Bronchial epithelial cell (primary cell): ENCODE measurements at places on chromosomes 1 and 21.

DNA sequence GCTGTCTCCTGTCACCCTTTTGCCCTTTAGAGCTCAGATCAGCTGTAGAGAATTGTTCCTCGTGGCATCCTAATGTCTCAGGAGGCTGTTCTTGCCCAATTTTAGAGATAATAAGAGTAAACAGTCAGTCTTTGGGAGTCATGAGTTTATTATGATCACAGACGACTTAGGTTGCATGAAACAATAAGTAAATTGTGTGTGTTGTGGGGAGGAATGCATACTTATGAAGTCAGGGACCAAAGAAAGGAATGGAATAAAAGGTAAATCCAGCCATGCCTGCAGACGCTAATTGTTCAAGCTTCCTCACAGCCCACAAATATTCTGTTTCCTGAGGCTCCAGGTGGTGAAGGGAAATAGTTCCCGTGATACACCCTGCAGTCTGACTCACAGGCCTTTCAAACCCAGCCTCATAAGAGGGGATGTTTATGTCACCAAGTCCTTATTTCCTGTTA, 897 bp downstream of the EPHX4 start:
- peak; percentile 82 for DNase-seq

DNA sequence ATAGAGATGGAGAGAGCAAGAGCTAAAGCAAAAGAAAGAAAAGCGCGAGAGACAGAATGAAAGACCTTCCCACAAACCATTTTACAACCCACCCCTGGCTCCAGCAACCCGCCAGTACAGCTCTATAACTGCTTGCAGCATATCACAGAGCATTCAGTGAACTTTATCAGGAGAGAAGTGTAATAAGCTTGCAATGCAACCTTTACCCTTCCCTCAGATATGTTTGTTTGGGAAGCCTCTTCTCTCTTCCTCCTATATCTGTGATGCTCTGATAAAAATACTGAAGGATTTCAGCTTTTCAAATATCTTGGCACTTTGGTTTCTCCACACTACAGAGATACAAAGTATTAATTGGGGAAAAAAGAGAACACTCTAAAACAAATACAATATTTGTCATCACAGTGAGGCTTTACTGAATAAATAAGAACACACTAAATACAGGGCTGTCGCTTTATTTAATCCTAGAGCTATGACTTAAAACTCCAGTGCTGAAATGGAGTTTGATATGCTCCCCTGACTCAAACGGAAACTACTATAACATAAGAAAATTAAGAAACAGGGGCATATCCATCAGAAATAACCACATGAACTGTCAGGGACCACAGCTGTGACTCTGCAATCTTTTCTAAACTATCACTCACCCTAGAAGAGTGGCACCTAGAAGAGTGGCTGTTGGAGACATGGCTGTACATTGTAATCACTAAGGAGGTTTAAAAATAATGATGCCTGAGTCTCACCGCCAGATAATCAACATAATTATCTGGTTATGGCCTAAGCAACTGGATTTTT, 6.7 kb downstream of the CRP start:
- DNase-seq, result no peak

GRCh38 chr1:207335695-207336363, 14.4 kb downstream of the CD55 start:
- peak; percentile 72 for DNase-seq

- peak; percentile 11 for DNase-seq
These were observed 19.1 kb downstream of the AGL start for GRCh38 chr1:99869304-99869703.

GRCh38 chr1:87887100-87887499, 558.4 kb downstream of the LMO4 start:
- DNase-seq, result no peak

GRCh38 chr1:155706139-155706538, 17.2 kb downstream of the DAP3 start:
- peak; percentile 55 for DNase-seq

DNA sequence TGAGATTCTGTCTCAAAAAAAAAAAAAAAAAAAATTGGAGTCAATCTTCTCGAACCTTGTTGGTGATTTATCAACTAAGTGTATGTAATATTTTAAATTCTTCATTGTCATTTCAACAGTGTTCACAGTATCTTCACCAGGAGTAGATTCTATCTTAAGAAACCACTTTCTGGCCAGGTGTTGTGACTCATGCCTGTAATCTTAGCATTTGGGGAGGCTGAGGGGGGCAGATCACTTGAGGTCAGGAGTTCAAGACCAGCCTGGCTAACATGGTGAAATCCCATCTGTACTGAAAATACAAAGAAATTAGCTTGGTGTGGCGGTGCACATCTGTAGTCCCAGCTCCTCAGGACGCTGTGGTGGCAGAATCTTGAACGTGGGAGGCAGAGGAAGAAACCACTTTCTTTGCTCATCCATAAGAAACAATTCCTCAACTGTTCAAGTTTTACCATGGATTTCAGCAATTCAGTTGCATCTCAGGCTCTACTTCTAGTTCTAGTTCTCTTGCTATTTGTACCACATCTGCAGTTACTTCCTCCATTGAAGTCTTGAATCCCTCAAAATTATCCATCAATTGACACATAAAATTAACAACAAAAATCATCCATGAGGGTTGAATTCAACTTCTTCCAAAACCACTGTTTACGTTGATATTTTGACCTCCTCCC, 30.4 kb upstream of the EYA3 start:
- no peak for DNase-seq

DNA sequence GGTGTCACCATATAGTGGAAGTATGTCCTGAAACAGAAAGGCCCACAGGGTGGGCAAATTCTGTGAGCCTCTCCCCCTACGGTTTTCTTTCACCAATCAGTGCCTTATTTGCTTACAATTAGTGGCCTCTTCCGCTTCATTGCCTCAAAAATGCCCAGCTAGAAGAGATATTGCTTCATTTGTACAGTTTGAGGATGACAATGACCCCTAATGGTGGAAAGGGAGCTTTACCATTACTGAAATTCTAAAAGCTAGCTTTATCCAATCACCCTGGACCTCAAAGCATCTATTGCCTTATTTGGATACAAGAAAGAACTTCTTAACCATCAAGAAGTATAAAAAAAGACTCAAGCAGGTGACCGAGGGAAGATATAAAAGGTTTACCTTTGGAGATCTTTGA, 49.6 kb downstream of the LRRC71 start:
- DNase-seq, result peak; percentile 13

GRCh38 chr1:95368178-95368577, 134.2 kb downstream of the RWDD3 start:
- no peak for DNase-seq

GRCh38 chr1:54996359-54996868, 2.3 kb upstream of the BSND start:
- DNase-seq, result peak; percentile 41

DNA sequence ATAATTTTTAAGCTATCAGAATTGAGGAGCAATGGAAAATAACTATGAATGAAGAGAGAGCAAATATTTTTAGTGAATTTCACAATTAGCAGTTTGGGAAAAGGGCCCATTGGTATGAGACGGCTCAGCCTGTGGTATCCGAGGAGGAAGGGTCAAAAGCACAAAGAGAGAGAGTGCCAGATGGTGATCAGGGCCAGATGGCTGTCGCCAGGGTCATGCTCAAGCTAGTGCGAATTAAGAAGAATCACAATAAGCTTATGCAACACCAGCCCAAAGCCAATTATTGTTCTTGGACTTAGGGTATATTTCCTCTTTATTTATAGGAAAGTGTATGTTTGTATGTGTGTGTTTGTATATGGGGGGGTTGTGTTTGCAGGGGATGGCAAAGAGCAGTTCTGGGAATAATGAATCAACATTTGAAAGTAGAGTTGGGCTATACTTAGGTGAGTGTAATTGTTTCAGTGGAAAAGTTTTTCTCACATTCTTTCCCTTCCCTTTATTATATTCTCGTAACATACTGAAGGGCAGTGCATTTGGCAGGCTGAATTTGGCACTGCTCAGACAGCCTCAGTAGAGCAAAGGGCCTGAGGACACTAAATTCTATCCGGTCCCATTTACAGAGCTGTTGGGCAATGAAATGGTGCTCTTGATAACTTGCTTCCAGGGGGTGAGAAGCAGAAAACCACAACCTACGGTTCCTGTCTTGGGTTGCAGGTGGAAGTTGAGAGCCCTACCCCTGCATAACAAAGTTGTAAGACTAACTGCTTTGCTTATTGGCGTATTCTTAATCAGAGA, 19.5 kb upstream of the DDR2 start:
- DNase-seq, result no peak

DNA sequence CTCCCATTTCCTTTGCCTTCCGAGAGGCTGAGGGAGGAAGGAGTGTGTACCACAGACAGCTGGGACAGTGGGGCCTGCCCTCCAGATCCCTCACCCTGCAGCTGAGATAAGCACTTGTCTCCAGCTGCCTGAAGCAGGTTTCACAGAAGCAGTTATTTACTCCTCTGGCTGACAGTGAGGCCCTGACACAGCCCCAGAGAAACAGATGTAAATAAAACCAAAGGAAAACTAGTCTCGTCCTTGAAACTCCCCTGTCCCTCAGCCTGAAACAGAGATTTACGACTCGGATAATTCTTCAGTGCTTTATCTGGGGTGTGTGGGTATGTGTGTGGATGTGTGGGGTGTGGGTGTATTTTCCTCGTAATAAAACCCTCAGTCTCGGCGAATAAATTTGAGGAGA, 181.1 kb downstream of the IGSF21 start:
- DNase-seq, result no peak

DNA sequence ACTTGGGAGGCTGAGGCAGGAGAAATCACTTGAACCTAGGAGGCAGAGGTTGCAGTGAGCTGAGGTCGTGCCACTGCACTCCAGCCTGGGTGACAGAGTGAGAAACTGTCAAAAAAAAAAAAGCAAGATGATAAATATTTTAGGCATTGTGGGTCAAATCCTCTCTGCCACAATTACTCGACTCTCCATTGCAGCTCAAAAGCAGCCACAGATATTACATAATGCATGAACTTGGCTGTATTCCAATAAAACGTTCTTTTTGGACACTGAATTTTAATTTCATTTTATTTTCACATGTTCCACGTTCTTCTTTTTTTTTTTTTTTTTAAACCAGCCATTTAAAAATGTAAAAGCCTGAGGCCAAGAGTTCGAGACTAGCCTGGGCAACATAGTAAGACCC, 69.4 kb downstream of the TCP10L start:
- DNase-seq, result no peak

GRCh38 chr1:20720631-20721091, 2.9 kb upstream of the KIF17 start:
- DNase-seq, result no peak
